ENCODE measurements at places on chromosomes 13 and 19.

DNA sequence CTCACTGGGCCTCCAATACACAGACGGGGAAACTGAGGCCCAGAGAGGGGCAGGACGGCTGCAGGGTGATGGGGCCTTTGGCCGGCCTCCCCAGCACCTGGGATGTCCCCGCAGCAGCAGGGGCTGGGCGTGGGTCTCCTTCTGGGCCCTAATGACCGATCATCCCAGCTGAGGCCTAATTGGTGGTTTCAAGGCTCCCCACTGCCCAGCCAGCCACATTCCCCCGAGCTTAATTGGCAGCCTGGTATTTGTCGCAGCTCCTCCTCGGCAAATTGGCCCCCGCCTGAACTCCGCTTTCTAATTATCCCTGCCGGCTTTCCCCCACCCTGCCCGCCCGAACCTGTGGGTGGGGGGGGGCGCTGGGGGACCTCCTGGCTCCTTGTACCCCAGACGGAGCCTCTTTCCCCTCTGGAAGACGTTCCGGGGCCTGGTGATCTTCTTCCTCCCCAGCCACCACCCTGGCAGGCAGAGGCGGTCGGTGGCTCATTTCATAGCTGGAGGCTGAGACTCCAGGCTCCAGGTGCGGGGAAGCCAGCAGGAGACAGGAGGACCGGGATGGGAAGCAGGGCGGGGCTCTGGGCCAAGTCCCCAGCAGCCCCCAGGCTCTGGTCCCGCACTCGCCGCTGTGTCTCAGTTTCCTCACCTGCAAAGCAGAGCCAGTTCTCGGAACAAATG lies 27.2 kb upstream of the WDR18 start:
- no peak for DNase-seq

- no peak for DNase-seq
These were observed 20.9 kb downstream of the POU2F2 start for GRCh38 chr19:42111384-42111783.

GRCh38 chr19:41877916-41878905 lies 1.1 kb downstream of the CD79A start:
- DNase-seq = no peak

DNA sequence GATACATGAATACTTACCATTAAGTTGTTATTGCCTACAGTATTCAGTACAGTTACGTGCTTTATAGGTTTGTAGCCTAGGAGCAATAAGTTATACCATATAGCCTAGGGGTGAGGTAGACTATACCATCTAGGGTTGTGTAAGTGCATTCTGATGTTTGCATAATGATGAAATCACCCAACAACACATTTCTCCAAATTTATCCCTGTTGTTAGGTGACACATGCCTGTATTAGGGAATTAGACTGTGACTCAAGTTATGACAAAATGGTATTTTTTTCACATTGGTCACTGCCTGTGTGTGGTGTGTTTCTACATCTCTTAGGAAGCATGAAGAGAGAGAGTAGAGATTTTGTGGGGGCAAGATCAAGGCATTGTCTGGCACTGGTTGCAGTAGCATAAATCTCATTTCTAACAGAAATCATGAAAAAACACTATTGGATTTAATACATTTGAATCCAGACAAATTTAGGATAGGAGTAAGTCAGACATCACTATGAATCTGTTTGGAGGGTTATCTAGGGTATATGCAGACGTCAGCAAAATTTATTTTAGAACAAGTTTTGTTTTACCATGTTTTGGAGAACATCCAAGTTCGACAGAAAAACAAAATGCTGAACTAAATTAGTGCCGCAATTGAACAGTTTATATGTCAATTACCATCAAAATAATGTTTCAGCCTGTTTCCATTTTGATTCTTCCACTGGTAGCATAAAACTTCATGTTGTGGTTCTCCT lies 332.1 kb downstream of the LMO7 start:
- no peak for DNase-seq

DNA sequence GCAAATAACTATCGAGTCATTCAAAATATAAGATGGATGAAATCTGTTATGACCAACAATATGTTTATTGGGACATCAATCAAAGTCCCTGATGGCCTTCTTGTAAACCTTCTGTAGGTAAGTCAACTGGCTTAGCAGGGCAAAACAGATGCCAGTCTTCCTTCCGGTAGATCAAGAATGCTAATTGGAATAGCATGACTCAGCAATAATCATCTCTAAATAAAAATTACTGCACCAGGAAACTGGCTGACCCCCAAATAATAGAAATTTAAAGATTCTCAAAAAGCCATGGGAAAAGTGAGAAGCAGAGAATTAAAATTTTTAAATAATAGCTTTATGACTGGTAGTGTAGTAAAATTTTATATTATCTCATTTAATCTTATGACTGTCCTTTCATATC lies 1005.4 kb downstream of the OLFM4 start:
- DNase-seq = no peak

- DNase-seq = no peak
These were observed 59.0 kb downstream of the SERP2 start for GRCh38 chr13:44432650-44433049.

DNA sequence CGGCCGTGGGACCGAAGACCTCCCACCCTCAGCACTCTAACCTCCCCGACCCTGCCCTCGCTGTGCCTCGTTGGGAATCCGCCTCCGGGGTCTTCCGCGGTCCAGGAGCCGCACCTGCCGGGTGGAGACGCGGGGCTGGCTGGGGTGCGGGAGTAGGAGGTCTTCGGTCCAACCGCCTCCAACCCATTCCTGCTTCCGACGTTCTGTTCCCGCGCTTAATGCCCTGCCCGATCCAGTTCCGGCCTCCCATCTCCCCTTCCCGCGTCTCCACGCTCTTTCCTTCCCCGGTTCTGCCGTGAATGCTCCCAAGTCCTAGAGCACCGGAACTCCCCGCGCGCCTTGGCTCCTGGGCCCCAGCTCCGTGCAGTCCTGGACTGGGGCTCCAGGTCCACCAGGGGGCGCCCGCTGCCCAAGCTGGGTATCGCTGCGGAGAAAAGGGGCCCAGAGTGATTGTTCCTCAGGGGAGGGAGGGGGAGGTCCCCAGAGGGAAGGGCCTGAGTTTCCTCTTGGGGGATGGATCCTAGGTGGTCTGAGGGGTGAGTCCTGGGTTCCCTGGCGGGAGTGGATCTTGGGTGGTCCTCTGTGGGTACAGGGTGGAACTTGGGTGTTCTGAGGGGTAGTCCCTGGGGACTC lies 14.1 kb upstream of the TNFSF9 start:
- DNase-seq = peak; percentile 93

Measured in stimulated activated CD4-positive, alpha-beta T cell treated with anti-CD3 and anti-CD28 coated beads, Interleukin-1b, Interleukin-23, amount 100 ng/mL, for 1 hour (primary cell).